ENCODE measurements at places on chromosomes 2 and 18.

- no peak for DNase-seq
These were observed 66.5 kb downstream of the TCF7L1 start for GRCh38 chr2:85199698-85200097.

DNA sequence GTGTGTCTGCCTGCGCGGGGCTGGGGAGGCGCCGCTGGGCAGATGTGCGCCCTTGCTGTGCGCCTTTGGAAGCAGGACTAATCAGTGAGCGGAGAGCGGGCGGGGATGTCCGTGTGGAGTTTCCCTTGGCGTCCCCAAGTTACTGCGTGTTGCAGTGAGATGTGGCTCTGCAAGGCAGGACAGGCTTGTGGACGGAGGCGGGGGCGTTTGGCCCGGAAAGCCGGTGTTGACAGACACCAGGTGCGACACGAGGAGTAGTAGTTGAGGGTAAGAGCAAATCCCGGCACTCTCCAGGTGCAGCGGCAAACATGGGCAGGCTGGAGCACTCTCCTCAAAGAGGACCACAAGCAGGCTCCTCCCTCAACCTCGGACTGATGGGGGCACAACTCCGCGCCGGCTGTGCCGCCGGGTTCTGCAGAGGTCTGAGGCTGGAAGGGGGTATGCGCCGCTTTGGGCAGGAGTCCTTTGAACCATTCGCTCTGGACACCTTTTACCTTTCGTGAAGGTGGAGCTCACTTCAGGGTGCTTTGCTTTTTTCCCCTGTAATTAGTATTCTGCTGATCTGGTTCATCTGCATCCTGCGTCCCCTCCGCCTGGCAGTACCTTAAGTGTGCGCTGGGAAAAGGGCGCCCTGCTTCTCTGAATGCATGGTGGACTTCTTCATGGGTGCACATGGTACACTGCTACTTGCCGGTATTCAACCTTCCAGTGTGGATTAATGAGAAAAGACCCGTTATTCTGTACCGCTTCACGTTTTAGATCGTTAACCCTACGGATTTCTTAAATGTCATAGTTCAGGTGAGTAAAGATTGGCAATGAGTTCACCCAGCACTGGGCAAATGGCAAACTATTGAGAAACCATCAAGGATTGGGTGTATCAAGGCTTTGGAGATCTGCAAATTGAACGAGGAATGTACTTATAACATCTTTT lies 608 bp downstream of the CDH7 start:
- no peak for DNase-seq

DNA sequence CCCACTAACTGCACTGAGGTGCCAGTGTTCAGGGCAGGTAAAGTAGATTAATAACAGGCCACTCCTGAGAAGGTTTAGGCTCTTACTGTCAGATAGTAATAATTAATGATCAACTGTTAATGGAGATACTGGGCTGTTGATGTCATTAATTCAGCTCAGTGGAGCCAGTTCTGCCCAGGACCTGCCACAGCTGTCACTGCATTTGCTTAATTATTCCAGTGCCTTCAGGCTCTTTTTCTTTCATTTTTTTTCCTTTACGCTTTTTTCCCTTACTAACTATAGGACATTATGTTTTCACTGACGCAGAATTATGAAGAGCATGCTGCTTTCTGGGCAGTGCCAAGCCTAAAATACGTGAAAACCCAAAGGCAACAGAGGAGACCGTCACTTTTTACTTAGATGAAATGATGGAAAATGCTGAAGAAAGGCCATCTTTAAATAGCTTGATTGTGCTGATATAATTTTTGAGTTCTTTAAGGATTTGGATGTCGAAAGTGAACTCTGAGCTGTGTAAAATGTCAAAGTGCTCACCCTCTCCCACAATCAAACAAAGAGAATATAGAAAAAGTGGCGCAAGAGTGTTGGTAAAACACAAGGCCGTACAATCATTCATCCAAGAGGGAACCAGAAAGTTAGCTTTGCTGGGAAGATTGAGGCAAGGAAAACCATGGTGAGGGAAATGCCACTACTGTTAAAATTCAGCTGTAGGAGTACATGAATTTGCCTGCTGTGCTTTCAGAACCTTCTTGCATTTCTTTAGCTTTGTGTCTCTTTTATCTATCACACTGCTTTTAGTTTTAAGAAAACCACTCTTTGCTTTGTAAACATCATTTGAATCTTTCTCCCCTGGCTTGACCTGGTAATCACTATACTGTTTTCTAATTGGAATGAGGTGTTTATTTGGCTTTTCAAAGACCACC lies 192.0 kb upstream of the ZEB2 start:
- DNase-seq, result no peak

- no peak for DNase-seq
These were observed 58.8 kb downstream of the SPP2 start for GRCh38 chr2:234109321-234109720.

- no peak for DNase-seq
These were observed 23.5 kb downstream of the GPR35 start for GRCh38 chr2:240648650-240649275.

DNA sequence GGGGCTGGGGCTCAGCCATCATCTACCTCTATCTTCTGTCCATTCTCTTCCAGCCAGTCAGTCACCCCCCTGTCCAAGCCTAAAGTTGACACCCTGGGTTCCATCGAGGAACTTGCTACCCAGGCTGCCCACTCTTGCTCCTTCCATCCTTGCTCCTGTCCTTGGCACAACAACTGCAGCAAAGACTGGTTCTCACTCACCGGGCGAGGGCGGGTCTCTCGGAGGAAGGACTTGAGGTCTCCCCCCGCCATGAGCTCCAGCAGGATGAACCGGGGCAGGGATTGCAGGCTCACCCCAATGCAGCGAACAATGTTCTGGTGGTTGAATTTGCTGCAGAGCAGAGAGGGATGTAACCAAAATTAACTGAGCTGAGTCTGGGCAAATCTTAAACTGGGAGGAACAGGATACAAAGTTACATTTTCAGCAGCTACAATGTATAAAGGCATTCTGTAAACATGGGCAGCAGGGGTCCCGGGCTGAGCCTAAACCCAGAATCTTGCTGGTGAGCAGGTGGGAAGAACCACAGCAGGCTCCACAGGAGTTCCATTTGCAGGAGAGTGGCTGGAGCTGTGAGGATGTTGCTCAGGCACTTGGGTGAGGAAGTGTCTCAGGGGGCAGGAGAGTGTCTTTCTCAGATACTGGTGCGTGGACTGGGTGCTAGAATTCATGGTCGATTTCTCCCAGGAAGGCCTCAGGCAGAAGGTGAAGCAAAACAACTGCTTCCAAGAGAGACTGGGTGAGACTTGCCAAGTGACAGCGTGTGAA lies 105.5 kb downstream of the CLIP4 start:
- DNase-seq, result no peak

DNA sequence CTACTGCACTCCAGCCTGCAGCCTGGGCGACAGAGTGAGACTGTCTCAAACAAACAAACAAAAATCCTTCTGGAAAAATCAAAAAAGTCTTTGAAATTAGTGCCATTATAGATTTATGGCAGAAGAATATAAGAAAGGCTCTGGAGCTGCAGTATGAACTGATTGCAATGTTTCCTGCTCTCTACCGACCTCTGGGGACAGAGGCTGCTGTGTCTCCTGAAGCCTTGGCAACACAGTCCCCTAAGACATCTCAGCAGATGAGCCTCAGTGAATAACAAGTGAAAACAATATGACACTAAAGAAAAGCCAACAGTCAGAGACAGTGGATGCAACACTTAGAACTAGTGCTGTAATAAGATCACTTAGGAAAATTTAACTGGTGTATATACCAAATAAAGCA lies 494.9 kb upstream of the LRATD1 start:
- DNase-seq, result no peak

- no peak for DNase-seq
These were observed 67.7 kb upstream of the GLI2 start for GRCh38 chr2:120667981-120668380.

GRCh38 chr2:86397986-86398385 lies 43.2 kb upstream of the KDM3A start:
- no peak for DNase-seq

DNA sequence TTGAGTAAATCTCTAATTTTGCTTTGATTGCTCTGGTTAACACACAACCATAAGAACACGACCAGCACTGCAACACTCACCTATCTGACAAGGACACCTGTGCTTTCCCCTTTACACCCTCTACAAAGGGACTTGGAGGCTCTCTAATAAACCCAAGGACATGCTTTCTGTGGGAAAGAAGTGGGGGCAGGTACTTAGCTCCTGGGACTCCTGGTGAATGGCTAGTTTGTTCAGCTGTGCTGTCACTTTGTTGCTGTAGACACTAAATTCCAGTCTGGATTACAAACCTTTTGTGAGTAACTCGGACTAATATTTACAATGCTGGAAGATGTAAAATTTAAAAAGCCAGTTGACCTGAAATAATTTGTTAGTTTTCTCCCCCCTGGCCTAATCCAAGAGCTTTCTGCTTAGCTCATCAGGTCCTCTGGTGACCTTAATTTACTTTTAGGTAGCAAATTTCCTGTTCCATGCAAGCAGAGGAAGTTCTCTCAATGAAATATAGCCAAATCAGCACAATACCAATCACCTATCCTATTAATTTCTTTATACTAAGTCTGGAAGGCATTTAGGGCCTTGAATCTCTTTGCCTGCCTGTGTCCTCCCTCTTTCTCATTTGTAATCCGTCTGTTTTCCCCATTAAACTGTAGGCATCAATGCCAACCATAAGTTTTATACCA lies 67.5 kb downstream of the PLCL1 start:
- no peak for DNase-seq

GRCh38 chr2:224111576-224111975 lies 72.5 kb upstream of the SERPINE2 start:
- no peak for DNase-seq

DNA sequence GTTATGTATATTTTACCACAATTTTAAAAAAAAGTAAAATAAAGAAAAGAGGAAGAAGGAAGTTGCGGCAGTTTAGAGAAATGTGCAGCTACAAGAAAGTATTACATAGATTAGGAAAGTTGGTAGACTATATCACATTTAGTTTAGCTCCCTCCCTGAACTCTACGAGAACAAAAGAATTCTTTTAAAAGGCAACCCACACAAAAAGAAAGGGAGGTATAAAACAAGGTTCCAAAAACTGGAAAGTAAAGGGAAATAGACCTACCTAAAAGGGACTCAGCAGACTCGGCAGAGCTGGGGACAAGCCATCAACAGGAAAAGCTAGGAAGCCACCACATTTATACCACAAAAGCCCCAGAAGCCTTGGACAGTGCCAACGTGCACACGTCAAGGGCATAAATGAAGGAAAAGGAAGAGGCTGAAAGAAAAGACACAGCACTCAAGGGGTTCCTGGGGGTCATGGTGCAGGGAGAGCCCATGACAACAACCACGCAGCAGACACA lies 9.1 kb downstream of the TMEM127 start:
- DNase-seq, result no peak

DNA sequence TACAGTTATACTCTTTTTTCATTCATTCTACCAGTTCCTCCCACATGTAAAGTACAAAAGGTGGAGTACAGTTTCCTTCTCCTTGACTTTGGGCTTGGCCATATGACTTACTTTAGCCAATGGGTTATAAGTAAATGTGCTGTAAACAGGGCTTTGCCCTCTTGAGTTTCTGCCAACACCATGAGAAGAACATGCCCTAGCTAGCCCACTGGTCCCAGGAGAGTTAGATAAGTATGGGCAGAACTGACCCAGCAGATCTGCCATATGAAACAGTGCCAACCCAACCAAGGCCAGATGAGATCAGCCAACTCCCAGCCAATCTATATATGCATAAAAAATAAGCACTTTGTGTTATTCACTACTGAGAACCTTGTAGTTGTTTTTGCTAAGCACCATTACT lies 25.5 kb downstream of the ZC3H8 start:
- no peak for DNase-seq

DNA sequence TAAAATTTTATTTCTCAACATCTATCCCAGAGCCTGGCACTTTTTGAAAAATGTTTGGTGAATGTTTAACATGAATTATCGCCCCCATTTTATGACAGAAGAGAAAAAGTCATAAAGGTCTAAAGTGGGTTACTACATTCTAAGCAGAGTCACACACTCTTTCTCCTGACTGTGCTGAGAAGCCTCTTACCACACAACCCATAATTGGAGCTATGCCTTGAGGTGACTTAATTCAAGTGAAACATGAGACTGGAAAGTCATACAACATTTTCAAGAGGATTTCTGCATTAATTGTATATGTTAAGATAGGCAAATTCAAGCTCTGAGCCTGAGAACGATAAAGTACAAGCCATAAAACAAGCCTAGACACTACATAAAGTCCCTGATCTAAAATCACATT lies 3.1 kb upstream of the DSEL start:
- DNase-seq, result no peak

DNA sequence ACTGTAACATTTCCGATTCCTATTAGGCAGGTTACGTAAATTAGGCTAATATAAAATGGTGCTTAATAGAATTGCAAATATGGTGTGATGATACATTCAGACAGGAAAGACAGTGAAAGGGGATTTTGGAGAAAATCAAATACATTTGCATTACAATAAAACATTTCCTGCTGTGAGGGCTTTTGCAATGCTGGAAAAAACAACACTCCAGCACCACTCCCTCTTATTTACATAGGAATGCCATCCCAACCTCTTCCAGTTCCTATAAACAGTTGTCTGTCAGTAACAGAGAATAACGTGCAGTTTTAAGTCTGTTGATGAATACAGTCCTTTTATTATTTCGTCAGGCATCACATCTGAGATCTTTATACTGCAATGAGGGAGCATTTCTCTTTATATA lies 298.8 kb upstream of the FANCL start:
- no peak for DNase-seq

DNA sequence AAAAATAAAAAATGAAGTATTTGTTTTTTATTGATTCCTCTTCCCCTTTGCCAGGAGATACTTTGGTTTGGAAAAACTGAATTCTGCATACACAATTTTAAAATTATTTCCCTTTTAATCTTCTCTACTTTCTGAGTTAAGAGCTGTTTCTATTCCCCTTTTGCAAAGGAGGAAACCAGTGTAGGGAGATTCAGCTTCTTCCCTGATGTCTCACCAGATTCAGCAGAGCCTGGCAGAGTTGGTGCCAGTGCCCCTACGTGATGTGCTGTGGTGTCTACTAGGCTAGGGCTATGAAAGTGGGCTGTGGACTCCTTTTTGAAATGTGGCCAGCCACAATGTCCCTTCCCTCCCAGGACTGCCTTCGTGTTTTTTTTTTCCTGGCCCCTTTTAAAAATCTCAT lies 2.4 kb downstream of the RPE start:
- no peak for DNase-seq

DNA sequence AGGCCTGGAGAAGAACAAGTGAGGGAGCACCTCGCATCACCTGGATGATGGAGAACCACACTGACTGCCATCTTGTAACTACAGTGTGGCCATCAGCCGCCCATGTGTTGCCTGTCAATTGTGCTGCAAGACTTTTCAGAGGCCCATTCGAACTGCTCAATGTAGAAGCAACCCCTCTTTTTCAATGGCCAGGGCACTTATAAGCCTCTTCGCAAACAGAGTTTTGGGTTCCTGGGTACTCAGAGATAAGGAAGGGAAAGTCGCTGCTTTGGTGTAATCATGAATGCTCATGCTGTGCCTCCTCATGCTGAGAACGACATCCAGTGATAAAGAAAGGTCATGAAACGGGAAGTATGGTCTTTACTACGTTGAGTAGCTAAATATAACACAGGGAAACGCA lies 143.9 kb upstream of the SLC39A10 start:
- no peak for DNase-seq

GRCh38 chr2:200186002-200186401 lies 120.5 kb upstream of the SPATS2L start:
- DNase-seq, result no peak

Measured in memory B cell (primary cell).